Dorsolateral prefrontal cortex (tissue), 122 donors: ENCODE measurements at places on chromosomes 6 and 20. TPM values are rescaled to one million over a fixed set of nuclear protein-coding genes. Genes with fewer than 3 reads are reported as not detected.

The HTR1B gene
- 5.6 TPM for total RNA-seq

The RTEL1 gene
- total RNA-seq, result 33.2 TPM

The TCP11 gene
- total RNA-seq, result not detected

The C20orf202 gene
- 0.65 TPM for total RNA-seq

The TCF21 gene
- total RNA-seq, result not detected

The PHACTR1 gene
- total RNA-seq, result 244 TPM

The SLC52A3 gene
- total RNA-seq, result 13.1 TPM

The HTR1E gene
- 9.2 TPM for total RNA-seq

The KIF6 gene
- 8.7 TPM for total RNA-seq

The FABP7 gene
- total RNA-seq, result 44.1 TPM

The LGSN gene
- 0.20 TPM for total RNA-seq

The HUS1B gene
- 1.7 TPM for total RNA-seq
